ENCODE measurements at places on chromosomes 6 and 20.

- no peak for DNase-seq
Observed at GRCh38 chr20:35088231-35089145, 4.1 kb downstream of the TRPC4AP start.

GRCh38 chr6:89554106-89554505 lies 84.4 kb downstream of the LYRM2 start:
- DNase-seq = no peak

DNA sequence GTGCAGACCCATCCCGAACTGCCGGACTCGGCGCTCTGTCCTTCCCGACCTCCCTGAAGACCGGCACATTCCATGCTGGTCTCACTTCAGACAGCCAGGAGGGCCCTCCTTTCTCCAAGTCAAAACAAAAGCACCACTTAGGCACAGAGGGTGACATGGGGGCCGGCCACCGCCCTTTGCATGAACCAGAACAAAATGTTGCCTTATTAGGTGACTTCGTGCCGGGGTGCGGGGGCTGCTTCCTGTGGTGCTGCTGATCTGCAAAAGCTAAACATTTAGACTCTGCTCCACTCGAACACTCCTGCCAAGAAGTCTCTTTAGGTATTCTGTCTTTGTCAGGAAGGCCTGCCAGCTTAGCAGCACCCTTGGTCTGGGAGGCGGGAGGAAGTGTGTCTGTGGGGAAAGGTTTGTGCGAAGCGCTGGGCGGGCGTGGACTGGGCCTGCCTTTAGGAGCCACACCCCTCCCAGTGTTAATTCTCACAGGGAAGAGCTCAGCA lies 133.8 kb downstream of the SMOC2 start:
- DNase-seq = no peak

GRCh38 chr6:52553158-52553557 lies 23.7 kb downstream of the TRAM2 start:
- no peak for DNase-seq

- DNase-seq = no peak
Observed at GRCh38 chr20:23629017-23629541, 8.7 kb downstream of the CST3 start.

GRCh38 chr6:163314791-163315470 lies 99.6 kb upstream of the QKI start:
- no peak for DNase-seq

DNA sequence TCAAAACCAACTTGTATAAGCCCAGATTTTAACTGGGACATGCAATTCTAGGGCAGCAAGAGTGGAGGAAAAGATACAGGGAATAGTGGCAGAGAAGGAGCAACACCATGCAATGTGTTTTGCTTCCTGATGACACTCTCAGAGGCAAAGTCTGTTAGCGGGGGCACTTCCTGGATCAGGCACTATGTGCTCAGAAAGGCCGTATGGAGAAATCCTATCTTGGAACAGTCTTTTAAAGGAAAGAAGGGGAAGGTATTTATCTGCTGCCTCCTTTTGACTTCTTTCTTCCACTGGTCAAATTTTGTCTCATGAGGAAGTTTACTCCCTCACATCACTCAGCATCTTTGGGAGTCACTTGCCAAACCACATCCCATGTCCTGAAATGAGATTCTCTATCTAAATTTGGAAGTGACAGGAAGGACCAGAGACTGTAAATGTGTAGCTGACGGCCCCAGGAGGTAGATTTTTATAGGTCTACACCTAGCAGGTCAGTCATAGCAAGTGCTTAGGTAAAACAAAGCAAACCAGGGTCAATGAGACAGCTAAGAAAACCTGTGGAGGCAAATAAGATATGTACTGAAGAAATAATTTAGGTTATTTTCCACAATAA lies 91.7 kb upstream of the ELOVL5 start:
- no peak for DNase-seq

DNA sequence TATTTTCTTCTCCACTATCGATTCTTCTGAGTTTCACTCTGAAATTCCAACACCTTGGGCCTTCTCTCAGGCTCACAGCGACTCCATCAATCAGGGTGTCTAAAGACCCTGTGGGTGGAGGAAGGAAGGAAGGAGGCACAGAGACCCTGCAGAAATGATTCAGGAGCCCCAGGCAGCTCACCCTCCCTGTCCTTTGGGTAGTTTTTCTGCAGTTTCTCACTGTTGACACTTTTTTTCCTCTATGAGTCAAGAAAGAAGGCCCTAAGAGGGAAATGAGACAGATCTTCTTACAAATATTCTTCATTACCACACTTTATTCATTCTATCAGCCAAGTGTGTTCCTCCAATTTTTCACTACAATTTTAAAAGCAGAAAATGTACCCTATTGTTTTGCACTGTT lies 34.2 kb upstream of the TBXT start:
- no peak for DNase-seq

DNA sequence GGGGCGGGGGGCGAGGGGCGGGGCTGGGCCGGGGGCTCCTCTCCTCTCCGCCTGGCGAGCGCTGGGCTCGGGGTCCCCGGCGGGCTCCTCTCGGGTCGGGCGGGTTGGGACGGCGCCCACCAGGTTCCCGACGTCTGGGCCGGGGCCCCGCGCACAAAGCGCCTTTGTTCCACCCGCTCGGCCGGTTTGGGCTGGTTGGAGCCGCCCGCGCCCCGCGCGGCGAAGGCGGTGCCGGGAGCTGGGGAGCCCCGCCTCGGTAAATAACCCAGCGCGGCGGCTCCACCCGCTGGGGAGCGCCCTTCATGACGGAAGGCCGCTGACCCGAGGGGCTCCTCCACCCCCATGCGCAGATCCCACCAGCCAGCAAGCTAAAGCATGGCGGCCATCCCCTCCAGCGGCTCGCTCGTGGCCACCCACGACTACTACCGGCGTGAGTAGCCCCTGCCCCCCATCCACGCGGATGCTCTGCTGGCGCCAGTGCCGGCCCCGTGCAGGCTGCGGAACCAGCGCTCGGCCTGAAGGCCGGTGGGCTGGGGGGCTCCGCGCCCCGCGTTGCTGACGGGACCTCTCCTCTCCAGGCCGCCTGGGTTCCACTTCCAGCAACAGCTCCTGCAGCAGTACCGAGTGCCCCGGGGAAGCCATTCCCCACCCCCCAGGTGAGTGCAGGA lies 503 bp downstream of the PPDPF start:
- peak; percentile 66 for DNase-seq

DNA sequence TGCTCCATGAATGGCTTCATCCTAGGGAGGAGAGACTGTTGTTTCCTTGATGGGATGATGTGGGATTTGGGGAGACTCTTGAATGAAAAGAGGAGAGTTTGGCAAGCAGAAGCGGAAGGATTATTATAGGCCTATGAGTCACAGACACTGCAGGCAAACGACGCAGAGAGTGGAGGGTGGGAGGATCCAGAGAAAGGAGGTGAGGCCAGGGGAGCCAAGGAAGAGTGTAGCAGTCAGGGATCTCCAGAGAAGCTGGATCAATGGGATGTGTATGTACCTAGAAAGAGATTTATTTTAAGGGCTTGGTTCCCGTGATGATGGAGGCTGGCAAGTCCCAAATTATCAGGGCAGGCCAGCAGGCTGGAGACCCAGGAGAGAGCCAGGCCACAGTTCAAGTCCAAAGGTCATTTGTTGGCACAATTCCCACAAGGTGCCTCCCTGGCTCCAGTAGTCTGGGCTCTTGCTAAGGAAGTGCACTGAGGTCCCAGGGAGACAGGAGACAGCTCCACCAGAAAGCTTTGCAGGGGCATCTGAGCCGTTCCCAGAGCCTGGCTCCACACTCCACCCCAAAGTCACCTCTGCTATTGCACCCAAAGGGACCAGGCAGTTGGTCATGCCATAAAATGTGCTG lies 76.0 kb downstream of the ADTRP start:
- DNase-seq = no peak

GRCh38 chr20:19423097-19423899 lies 210.9 kb downstream of the SLC24A3 start:
- DNase-seq = no peak

DNA sequence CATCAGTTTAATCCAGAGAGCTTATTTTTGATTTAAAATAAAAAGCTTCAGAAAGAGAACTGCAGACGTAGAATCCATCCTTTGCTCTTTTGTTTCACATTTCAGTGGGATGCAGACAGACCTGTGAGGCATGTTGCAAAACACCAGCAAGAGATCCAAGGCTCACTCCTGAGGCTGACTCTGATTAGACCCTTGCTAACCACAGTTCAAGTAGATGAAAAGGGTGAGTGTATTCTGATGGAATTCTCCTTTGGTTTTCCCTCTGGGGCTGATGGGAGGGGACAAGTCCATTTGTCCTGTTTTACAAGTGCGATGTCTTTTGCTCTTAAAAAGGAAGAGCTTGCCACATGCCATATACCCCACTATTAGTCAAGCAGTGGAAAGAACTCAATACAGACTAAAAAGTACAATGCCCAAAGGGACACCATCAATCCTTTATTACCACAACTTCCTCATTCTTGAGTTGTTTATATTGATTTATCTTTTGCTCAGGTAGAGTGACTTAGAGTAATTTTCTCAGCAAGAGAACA lies 772.7 kb downstream of the MAFB start:
- no peak for DNase-seq

GRCh38 chr6:141139461-141139860 lies 993.3 kb upstream of the GJE1 start:
- DNase-seq = no peak

GRCh38 chr6:90753820-90754643 lies 167.2 kb upstream of the MAP3K7 start:
- no peak for DNase-seq

- no peak for DNase-seq
Observed at GRCh38 chr6:44309092-44309491, 4.1 kb downstream of the AARS2 start.

DNA sequence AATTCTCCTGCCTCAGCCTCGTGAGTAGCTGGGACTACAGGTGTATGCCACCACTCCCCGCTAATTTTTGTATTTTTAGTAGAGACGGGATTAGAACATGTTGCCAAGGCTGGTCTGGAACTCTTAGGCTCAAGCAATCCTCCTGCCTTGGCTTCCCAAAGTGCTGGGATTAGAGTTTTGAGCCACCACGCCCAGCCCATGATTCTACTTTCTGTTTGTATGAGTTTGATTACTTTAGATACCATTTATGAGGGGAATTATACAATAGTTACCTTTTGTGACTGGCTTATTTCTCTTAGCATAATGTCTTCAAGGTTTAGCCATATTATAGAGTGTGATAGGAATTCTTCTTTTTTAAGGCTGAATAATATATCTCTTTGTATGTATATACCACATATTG lies 555.4 kb upstream of the FLRT3 start:
- DNase-seq = no peak

DNA sequence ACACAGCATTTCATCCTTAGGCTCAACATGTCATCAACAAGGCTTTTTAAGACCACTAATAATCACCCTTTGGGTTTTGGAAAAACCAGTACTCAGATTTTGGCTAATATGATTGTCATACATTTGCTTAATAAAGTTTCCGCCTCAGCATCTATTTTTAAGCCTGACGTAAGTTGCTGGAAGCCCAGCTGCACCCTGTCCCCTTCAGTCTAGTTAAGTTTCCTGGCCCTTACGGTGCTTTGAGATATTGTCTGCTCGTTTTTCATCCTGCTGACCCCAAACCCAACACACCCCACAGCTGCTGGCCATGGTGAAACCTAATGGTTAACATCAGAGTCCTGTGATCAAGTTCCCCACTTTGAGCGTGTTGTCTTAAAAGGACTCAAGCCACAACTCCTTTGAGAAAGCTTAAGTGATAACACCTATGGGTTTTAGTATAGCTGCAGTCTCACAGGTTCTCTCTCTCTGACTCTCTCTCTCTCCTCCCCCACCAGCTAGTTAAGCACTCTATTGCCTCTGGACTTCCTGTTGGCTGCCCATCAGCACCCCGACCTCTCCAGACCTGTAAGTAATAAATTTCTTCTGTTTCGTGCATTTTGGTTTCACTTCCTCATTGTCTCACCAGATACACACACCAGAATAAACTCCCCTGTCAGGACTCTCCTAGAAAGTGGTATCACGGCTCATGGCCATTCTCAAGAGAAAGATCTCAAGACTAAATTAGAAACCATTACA lies 802.0 kb downstream of the C6orf118 start:
- DNase-seq = no peak

DNA sequence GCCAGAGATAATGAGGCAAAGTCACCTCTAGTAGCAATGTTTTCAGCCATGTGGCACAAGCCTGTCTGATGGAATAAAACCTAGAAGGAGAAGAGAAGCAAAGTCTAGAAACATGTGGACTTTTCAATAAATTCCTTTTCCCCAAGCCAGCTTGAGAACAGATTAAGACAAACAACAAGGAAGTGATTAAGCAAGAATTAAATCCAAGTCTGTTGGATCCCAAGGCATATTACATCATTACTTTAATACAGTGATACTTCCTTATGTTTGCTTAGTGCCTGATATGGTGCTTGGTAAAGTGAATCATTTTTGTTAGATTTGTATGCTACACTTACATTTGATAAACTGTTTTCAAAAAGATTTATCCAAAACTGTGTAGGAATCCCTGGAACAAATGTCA lies 260.3 kb upstream of the FAM83B start:
- no peak for DNase-seq

GRCh38 chr6:138837246-138837645 lies 41.4 kb downstream of the ECT2L start:
- DNase-seq = no peak

DNA sequence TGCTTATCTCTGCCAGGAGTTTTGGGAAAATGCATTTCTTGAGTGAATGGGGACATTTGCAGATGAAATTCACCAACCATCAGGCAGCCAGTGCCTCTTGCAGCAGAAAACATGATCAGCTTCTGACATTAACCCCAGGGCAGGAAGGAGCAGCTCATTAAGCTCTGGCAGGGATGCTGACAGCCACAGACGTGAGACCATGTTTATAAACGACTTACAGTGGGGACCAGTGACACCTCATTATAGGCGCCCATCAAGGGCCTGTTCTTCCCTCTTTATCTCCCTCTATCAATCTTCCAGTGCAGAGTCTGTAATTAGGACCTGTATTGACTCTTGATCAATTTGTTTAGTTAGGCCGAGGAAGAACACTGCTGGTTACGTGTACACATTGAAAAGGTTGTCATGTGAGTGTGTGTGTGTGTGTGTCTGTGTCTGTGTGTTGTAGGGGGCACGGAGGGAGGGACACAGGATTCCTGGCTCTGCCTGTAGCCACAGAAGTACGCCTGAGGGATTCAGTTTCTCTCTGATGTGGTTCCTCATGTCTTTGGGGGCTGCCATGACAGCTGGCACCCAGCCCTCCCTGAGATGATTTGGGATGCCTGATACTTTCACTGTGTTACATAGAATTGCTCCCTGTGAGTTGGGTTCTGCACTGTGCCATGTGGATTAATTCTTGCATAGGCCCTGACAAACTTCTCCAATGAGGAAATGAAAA lies 428.4 kb upstream of the CHD6 start:
- no peak for DNase-seq

DNA sequence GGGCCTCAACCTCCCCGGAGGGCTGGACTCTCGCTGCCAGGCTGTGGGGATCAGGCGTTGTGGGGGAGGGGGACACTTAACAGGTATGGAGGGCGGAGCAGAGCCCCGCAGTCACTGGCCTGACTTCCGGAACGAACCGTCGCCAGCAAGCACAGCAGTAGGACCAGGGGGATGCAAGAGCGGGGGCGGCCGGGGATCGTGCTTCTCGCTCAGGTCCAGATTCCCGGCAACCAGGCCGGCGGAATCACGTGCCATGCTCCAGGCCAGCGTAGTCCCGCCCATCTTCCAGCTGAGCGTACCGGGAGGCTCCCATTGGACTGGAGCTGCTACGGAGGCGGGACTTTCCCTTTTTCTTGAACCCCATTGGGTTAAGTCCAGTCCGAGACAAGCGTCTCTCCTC lies 10.0 kb upstream of the POU5F1 start:
- peak; percentile 33 for DNase-seq
